Endothelial cell of umbilical vein (primary cell): ENCODE measurements at places on chromosomes 3 and 15. TPM values are rescaled to one million over a fixed set of nuclear protein-coding genes. Genes with fewer than 3 reads are reported as not detected.

DNA sequence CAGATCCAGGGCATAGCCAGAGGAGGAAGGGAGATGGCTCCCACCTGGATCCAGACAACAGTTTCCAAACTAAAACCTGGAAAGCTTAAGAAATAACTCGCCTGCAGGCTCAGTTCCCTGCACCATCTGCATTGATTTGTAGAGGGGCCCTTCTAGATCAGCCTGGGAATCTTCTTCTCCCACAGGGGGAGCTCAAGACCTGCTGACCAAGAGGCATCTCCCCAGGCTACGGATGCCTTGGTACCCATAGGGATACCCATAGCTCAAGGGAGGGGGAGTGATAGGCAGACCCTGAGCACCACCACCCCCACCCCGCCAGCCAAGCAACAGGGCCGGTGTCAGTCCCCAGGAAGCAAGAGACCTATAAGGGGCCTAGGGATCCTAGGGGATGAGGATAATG, 28.0 kb upstream of the DCLK3 start:
- no peaks in the 10 kb centered on the region for H3K4me1 ChIP-seq
- H3K4me3 ChIP-seq: no peak overlapping the region
- H3K27me3 ChIP-seq: no peaks in the 10 kb centered on the region
- H3K36me3 ChIP-seq: no peaks in the 10 kb centered on the region
- peak; percentile 26 for DNase-seq

- no peak overlapping the region for H3K27ac ChIP-seq
- H3K4me3 ChIP-seq: no peak overlapping the region
- no peaks in the 10 kb centered on the region for H3K36me3 ChIP-seq
- peaks cover 7% of the 10 kb centered on the region for H3K4me1 ChIP-seq
Measured at GRCh38 chr15:60721707-60722106, 242.8 kb upstream of the ICE2 start.

ILDR1 gene
- not detected in 2 replicates for total RNA-seq

GOLGA8Q gene
- 1.1 and 1.4 TPM in 2 replicates for total RNA-seq

- H3K27me3 ChIP-seq: peaks cover 5% of the 10 kb centered on the region
- H3K27ac ChIP-seq: no peak overlapping the region
- no peak for DNase-seq
- no peak overlapping the region for H3K4me3 ChIP-seq
- no peaks in the 10 kb centered on the region for H3K36me3 ChIP-seq
- H3K4me1 ChIP-seq: no peaks in the 10 kb centered on the region
Measured at GRCh38 chr15:38508647-38509046, 54.7 kb downstream of the FAM98B start.

CLDN1 gene
- total RNA-seq: 0.27 and 0.32 TPM in 2 replicates

SCG5 gene
- total RNA-seq: 2.1 and 3.3 TPM in 2 replicates

GATA2 gene
- total RNA-seq: 62.2 and 63.9 TPM in 2 replicates

DNA sequence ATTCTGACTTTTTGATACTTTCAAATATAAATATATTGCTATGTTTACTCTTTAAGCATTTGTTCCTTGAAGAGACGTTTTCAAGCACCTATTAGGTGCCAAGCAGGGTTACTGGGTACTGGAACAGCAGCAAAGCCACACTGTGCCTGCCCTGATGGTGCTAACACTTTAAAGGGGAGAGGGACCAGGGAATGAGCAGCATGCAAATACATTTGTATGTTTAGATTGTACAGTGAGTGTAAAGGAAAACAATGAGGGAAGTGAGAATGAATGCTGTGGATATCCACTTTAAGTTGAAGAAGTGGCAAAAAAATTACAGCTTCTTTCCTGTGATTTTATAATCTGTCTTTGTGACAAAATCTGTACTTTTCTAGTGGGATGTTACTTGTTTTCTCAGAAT, 400.2 kb upstream of the ATP11B start:
- DNase-seq: no peak
- no peaks in the 10 kb centered on the region for H3K4me1 ChIP-seq
- no peak overlapping the region for H3K4me3 ChIP-seq
- no peaks in the 10 kb centered on the region for H3K27me3 ChIP-seq
- no peaks in the 10 kb centered on the region for H3K36me3 ChIP-seq
- no peak overlapping the region for H3K27ac ChIP-seq

DNA sequence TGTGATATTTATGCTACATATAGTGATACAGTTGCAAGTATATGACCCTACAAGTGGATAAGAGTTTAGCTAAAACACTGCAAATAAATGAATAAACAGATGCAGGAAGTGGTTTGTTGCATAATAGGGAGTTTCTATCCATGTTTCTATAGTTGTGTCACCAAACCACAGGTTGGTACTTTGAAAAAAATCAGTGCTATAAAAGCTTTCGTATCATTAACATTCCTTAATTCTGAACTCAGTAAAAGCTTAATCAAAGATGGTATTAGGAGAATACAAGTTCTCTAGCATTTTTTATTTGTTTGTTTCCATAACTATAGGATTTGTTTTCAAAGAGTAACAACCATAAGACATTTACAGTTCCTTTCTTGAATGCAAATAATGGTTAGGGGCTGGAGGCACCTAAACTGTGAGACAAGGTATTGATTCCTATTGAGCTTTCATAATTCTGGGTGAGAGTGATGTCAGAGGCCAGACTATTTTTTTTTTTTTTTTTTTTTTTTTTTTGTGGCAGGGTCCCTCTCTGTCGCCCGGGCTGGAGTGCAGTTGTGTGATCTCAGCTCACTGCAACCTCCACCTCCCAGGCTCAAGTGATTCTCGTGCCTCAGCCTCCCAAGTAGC, 29.6 kb downstream of the CPOX start:
- no peak overlapping the region for H3K4me3 ChIP-seq
- DNase-seq: no peak
- H3K4me1 ChIP-seq: no peaks in the 10 kb centered on the region
- no peaks in the 10 kb centered on the region for H3K36me3 ChIP-seq

- no peak overlapping the region for H3K4me3 ChIP-seq
- H3K36me3 ChIP-seq: no peaks in the 10 kb centered on the region
- no peaks in the 10 kb centered on the region for H3K27me3 ChIP-seq
- H3K27ac ChIP-seq: peak overlapping the region; percentile 93
- H3K4me1 ChIP-seq: peaks cover 49% of the 10 kb centered on the region
Measured at GRCh38 chr3:15638891-15639262, 37.3 kb downstream of the BTD start.

DNA sequence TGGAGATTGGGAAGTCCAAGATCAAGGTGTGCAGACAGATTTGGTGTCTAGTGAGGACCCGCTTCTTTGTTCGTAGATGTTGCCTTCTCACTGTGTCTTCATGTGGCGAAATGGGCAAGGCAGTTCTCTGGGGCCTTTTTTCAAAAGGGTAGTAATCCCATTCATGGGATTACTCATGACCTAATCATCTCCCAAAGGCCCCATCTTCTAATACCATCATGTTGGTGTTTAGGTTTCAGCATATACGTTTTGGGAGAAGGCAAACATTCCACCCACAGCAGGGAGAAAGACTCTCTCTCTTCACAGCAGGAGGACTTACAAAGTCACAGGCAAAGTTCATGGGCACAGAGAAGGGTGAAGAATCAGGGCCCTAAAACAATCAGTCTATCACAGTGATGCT, 252.1 kb downstream of the RPLP1 start:
- no peaks in the 10 kb centered on the region for H3K27me3 ChIP-seq
- H3K27ac ChIP-seq: no peak overlapping the region
- H3K4me3 ChIP-seq: no peak overlapping the region
- no peak for DNase-seq
- H3K4me1 ChIP-seq: no peaks in the 10 kb centered on the region
- no peaks in the 10 kb centered on the region for H3K36me3 ChIP-seq

DNA sequence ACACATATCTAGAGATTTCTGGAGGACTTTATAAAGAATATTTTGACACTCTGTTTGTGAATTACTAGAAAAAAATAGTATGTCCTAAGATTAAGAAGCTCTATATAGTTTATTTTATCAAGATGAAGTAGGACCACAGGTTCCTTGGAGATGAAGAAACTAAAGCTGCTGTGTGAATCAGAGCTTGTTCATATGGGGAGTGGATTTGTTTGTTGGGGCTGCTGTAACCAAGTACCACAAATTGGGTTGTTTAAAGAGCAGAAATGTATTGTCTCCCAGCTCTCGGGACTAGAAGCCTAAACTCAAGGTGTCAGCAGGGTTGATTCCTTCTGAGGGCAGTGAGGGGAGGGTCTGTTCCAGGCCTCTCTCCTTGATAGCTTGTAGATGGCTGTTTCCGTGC, 270.6 kb upstream of the UMPS start:
- H3K4me1 ChIP-seq: no peaks in the 10 kb centered on the region
- no peak overlapping the region for H3K27ac ChIP-seq
- no peaks in the 10 kb centered on the region for H3K36me3 ChIP-seq
- DNase-seq: no peak
- no peaks in the 10 kb centered on the region for H3K27me3 ChIP-seq

TERC gene
- 6.1 and 10.0 TPM in 2 replicates for total RNA-seq

DNA sequence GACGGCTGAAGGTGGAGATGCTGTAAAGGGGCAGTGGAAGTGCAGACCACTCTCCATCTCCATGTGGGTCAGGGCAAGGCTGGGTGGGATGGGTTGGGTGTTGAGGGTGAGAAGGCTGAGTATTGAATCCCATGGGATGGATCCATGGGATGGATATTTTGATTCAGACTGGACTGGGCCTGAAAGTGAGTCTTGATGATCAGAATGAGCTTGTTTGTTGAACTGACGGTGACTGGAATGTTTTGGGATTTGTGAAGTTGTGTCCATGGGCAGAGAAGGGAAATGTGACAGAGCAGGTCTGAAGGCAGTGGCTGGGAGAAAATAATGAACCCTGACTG, 49.3 kb downstream of the CHST2 start:
- peaks cover 23% of the 10 kb centered on the region for H3K4me1 ChIP-seq
- H3K4me3 ChIP-seq: no peak overlapping the region
- no peak for DNase-seq
- no peak overlapping the region for H3K27ac ChIP-seq
- H3K36me3 ChIP-seq: no peaks in the 10 kb centered on the region

DNA sequence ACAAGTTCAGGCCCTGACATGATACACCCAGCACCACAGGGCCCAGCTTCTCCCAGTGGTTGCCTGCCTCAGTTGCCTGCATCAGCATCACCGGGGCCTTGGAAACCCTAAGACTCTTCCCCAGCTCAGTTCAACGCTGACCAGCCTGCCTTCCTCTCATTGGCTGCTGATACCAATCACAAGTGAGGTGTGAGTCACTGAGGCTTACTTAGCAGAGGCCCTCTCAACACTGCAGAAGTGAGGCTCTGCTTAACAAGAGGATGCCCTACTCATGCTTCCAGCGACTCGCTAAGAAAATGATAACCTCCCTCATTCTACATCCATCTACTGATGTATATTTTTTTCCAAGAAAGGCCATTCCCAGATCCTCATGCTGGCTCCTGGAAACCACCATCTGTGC, 151.9 kb downstream of the ADAMTS17 start:
- no peaks in the 10 kb centered on the region for H3K27me3 ChIP-seq
- H3K27ac ChIP-seq: no peak overlapping the region
- DNase-seq: no peak
- H3K36me3 ChIP-seq: no peaks in the 10 kb centered on the region
- H3K4me3 ChIP-seq: no peak overlapping the region

DNA sequence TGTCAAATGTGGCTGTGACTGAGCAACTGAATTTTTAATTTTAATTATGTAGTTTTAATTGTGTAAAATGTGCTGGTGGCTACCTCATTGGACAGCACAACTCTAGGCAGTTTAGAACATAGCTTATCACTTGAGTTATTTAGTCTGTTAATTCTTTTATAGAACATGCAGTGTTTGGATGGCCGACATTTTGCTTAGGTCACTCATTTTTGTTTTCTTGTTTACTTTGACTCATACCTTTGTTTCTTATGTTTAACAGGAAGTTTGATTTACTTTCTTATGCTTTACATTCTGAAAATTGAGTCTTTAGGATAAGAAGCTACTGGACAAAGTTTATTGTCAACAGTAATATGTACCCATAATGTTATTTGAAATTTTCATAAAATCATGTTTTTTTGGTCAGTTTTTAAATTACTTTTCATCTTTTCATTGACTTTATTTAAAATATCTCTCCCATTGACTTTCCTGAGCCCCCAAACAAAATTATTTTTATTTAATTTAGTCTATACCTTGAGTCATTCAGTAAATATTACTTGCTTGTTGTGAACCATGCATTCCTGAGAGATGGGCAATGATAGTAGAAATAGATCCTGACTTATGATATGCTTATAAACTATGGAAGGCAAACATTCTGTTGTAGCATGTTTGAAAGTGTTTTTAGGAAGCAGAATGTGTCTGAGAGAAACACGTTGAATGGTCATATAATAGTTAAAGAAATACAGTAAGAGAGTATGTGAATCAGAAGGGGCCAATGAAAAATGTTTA, 60.6 kb downstream of the TCF12 start:
- H3K36me3 ChIP-seq: no peaks in the 10 kb centered on the region
- H3K27ac ChIP-seq: no peak overlapping the region
- peaks cover 35% of the 10 kb centered on the region for H3K4me1 ChIP-seq
- no peaks in the 10 kb centered on the region for H3K27me3 ChIP-seq
- peak; percentile 19 for DNase-seq
- H3K4me3 ChIP-seq: no peak overlapping the region

SLC51B gene
- total RNA-seq: not detected in 2 replicates

EFCAB12 gene
- total RNA-seq: 0.25 and 0.49 TPM in 2 replicates

DNA sequence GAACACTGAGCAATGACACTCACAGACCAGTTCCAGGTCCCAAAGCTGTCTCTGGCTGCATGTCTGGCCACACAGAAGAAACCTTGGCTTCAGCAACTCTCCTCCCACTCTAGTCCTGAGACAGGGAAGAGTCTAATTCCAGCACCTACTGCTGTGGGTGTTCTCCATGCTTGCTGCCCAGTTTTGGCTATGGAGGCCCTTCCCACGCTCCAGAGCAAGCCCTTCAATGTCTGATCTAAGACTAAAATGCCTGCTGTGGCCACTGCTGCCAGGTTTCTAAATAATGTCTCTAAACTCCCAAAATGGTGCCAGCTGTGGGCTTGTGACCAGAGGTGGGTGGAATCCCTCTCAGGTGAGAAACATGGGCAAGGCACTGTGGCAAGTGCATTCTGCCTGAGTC, 531.3 kb downstream of the GRM7 start:
- H3K27ac ChIP-seq: no peak overlapping the region
- H3K36me3 ChIP-seq: no peaks in the 10 kb centered on the region
- H3K27me3 ChIP-seq: no peaks in the 10 kb centered on the region
- no peaks in the 10 kb centered on the region for H3K4me1 ChIP-seq
- H3K4me3 ChIP-seq: no peak overlapping the region

GOLGA8H gene
- total RNA-seq: 2.3 and 3.3 TPM in 2 replicates

GRCh38 chr15:79332824-79333510, 22.1 kb downstream of the TMED3 start:
- H3K27ac ChIP-seq: no peak overlapping the region
- H3K4me1 ChIP-seq: peaks cover 10% of the 10 kb centered on the region
- DNase-seq: no peak
- H3K4me3 ChIP-seq: no peak overlapping the region
- H3K36me3 ChIP-seq: no peaks in the 10 kb centered on the region

FRMD5 gene
- total RNA-seq: 16.7 and 18.2 TPM in 2 replicates
